RPMI7951 (cell line): ENCODE measurements at places on chromosomes 5 and 9. TPM values are rescaled to one million over a fixed set of nuclear protein-coding genes. Genes with fewer than 3 reads are reported as not detected.

The RAD50 gene
- total RNA-seq = 13.5 and 25.2 TPM in 2 replicates

The ZNF883 gene
- total RNA-seq = 1.8 and 4.2 TPM in 2 replicates

- DNase-seq = no peak
Measured at GRCh38 chr5:171600741-171601265, 181.4 kb downstream of the FGF18 start.

DNA sequence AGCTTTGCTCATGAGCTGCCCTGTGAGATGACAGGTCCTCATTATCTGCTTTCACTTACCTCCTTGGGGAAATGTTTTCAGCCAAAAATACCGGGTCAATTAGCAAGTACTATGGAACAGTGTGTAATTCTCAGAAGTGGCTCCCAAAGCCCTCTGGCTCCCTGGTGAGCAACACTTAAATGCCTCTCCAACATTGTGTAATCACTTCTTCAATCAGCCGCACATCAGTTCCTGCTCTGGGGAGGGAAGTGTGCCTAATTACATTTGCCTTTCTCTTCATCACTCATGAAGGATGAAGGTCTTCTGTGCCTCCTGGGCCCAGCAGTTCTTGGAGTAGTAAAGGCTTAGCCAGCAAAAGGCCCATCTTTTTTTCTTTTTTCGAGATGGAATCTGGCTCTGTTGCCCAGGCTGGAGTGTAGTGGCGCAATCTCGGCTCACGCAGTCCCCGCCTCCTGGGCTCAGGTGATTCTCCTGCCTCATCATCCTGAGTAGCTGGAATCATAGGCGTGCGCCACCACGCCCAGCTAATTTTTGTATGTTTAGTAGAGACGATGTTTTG lies 23.1 kb downstream of the NIM1K start:
- peak; percentile 21 for DNase-seq

DNA sequence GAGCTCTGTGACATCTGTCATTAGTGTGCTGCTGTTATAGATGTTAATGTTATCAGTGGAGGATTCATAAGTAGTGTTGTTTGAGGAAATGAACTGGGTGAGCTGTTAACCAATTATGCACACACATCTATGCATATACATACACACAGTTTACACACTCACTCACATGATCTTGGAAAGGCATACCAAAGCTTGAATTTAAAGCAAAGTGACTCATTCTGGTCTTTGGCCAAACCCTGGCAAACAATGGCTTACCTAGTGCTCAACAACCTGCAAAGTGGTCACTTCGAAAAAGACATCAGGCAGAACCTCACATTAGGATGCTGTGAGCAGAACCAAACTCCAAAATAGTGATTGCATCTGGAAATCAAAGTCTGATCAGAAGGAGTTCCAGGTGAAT lies 1037.3 kb upstream of the CDH6 start:
- no peak for DNase-seq

DNA sequence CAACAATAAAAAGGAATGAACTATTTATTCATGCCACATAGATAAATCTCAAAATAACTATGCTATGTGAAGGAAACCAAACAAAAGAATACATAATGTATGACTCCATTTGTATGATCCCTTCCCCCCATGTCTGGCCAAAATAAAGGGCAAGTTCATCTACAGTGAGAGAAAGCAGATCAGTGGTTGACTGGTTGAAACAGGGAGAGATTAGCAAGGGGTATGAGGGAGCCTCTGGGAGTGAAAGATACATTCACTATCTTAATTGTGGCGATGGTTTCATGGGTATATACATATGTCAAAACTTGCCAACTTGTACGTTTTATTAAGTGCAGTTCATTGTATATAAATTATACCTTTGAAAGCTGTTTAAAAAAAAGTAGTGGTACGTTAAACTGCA lies 4.8 kb downstream of the PSMD5 start:
- DNase-seq = no peak

- no peak for DNase-seq
Measured at GRCh38 chr5:117072439-117072838, 497.8 kb upstream of the SEMA6A start.

GRCh38 chr5:137730336-137730735 lies 5.6 kb downstream of the KLHL3 start:
- no peak for DNase-seq

The RORB gene
- under 0.01 TPM in 1 of 2 replicates, not detected in the other for total RNA-seq

The LIFR gene
- total RNA-seq = 5.5 and 7.8 TPM in 2 replicates

The TAF11L10 gene
- not detected in 2 replicates for total RNA-seq

The GLRA1 gene
- total RNA-seq = not detected in 2 replicates

The SH3TC2 gene
- total RNA-seq = 9.3 and 13.0 TPM in 2 replicates

DNA sequence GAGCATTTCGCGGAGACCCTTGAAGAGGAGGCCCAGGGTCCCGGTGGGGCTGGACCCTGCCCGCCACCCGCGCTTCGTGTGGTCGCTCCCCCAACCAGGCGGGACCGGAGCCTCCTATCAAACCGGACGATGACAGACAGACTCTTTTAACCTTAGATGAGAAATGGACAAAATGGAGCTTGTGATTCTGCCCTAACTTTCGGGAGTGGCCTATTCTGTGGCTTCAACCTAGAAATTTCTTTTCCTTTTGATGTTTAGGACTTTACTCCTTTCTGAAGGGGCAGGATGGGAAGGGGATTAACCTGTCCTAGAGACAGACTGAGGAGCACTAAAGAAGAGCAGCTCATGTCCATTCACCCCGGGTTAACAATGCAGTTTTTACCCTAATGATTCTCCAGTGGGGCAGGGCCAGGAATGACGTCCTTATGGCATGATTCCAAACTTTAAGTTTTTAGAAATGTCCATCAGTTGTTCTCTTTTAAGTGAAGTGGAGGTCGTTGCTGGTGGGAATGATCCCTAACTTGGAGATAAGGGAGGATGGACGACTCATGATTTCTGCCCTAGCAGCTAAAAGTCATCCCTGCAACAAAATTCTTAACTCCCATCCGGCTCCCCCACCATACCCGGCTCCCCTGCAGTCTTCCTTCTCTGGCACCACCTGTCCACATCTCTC lies 1.0 kb downstream of the NIPSNAP3A start:
- peak; percentile 37 for DNase-seq

The ENTREP1 gene
- 0.10 TPM in 1 of 2 replicates, not detected in the other for total RNA-seq

- DNase-seq = no peak
Measured at GRCh38 chr9:113844466-113844865, 31.6 kb upstream of the ZNF618 start.
